ENCODE measurements at places on chromosomes 11 and 22.

DNA sequence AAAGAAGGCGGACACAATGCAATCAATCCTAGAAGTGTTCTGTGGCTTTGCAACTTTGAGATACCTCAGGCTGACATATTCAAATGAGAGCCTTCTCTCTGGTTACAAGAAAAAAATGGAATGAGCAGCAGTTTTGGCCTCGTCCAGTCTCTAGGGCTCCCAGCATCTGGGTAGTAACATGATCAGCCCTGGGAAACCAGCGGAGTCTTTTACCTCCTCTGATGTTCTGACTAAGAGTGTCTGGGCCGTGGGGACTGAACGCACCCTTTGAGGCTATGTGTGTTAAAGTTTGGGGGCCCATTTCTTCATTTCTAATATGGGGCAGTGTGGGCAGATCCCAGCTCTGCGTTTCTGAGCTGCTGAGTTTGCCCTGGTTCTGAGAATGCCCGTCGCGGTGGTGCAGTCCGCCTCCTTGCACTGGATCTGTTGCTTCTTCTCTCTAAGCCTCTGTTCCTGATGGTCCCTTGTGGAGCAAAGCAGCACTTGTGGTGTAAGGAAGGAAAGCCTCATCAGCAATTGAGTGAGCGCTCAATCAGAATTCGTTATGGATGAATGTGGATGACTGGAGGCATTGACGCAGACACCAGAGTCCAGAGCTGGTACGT lies 8.1 kb downstream of the PARVB start:
- DNase-seq = no peak

- DNase-seq = no peak
Measured at GRCh38 chr11:125743681-125744080, 2.4 kb upstream of the PATE1 start.

DNA sequence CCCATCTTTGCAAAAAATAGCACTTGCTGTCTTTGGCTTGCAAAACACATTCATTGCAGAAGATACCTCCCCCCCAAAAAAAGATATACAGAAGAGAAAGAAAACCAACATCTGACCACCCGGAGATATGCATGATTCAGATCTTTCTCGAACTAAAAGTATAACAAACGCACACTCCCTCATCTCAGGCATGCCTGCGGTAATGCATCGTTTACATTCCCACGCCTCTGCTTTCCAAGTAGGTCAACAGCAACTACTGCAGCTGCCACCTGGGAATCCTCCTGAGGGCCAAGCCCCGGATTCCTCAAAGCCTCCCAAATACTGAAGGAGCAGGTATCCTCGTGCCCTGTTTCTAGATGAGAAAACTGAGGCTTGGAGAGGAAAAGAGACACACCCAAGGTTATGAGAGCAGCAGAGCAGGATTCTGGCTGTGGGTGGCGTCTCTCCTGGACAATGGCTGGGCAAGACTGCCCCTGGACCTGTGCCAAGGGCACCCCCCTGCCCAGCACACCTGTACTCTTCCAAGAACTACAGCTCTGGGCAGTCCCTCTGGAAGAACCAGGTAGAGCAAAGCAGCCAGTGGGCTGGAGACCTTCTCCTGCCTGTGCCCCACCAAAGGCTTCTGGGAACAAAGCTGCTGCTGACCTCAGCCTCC lies 38.1 kb downstream of the NUP50 start:
- DNase-seq = no peak

DNA sequence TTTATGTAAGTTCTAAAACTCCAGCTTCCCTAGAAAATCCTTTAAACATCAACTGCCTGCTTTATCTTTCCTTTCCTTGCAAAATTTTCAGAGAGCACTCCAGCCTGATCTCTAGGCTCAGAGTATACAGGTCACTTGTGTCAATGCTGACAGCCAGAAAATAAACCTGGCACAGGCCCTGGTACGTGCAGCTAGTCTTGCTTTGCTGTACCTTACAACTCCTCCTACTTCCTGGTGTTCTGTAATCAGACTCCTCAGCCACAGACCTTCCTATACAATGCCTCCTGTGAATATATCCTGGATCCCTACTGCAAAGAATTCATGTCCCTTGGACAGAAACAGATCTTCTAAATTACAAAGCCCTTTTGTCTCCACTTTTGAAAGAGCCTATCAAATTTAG lies 24.2 kb upstream of the TMEM123 start:
- DNase-seq = no peak

DNA sequence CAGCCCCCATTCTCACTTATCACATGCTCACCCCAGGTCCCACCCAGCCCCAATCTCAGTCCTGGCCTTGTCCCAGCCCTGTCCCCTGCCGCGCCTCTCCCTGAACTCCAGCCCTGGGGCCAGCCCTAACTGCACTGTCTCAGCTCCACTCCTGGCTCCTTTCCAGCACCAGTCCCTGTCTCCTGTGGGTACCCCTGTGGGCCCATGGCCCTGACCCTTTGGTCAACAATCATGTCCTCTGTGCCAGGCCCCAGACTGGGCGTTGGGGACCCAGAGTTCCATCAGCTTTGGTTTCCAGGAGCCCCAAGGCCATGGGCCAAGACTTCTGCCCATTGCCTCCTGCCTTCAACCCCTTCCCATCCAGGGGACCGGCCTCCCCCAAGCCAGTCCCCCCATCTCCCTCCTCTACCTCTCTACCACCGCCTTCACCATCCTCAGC lies 757 bp downstream of the SPI1 start:
- no peak for DNase-seq

- DNase-seq = no peak
Measured at GRCh38 chr11:96168623-96169022, 174.4 kb downstream of the MAML2 start.

- no peak for DNase-seq
Measured at GRCh38 chr11:35550374-35551036, 25.1 kb upstream of the PAMR1 start.

DNA sequence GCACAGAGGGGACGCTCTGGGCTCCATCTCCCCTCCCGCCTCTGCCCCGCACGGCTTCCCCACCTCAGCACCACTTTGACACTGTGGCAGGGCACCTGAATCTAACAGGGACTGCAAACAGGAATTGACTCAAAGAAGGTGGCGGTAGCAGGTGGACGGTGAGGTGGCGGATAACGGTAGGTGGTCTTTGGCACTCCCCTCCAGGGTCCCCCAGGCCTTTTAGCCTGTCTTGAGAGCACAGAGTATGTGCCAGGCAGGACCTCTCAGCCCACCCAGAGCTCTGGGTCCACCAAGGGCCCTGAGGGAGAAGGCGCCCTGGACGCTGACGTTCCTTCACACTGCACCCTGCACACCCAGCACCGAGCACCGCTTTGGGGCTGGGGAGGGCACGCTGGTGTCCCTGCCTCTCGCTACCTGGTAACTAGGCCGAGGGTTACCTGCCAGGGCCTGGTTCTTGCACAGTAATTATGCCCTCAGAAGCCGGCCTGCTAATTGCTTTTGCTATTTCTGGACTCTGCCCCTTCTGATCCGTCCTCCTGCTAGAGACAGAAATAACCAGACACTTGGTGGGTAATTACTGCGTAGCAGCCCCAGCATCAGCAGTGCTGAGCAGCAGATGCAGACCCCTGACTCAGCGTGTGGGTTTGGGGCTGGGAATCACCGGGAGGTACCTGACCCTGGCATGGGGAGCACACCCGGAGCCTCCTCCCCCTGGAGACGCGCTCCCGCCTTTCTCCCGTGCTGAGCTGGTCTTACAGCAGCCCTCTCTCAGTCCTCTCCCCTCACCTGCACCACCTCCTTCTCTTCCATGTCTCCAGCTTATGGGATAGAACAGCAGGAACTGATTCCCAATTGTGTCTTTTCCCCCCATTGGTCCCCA lies 103.3 kb upstream of the B3GAT1 start:
- no peak for DNase-seq

DNA sequence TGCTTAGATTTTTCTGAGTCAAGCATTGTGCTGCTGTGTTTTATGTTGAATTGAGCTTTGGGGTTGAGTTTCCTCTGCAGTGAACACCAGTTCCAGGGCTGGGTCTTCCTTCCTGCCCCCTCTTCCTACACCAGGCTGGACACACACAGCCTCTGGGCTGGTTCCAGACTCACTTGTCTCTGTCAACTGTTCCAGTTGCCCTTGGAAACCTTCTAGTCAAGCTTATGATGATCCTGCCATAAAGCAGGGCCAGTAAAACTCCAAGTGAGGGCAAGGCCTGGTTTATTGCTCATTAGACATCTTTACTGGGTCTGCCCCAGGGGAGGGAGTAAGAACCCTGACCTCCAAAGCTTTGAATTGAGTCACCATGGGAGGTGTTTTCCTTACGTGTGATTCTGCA lies 61.1 kb downstream of the KIAA1671 start:
- no peak for DNase-seq

DNA sequence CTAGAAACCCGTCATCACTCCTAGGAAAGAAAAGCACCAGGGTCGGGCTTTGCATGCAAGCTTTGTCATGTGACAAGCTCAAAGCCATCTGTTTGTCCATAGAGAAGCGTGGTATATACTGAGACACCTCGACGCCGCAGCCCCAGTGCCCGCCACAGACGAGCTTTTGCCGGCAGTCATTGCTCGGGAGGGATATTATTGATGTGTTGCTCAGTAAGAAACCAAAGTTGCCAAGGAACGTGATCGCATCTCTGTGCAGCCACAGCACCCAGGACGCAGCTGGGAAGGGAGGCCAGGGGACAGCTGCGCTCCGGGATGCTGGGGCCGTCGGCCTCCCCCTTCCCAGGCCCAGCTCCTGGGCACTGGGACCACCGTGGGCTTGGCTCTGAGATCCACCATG lies 89.5 kb upstream of the KCNQ1OT1 start:
- DNase-seq = no peak

- DNase-seq = peak; percentile 49
Measured at GRCh38 chr11:68843703-68844312, 2.1 kb upstream of the CPT1A start.

GRCh38 chr11:104442321-104442720 lies 278.4 kb upstream of the PDGFD start:
- DNase-seq = no peak

GRCh38 chr11:5631417-5631816 lies 6.6 kb downstream of the TRIM34 start:
- DNase-seq = no peak

- no peak for DNase-seq
Measured at GRCh38 chr11:48095779-48096470, 115.6 kb downstream of the PTPRJ start.

DNA sequence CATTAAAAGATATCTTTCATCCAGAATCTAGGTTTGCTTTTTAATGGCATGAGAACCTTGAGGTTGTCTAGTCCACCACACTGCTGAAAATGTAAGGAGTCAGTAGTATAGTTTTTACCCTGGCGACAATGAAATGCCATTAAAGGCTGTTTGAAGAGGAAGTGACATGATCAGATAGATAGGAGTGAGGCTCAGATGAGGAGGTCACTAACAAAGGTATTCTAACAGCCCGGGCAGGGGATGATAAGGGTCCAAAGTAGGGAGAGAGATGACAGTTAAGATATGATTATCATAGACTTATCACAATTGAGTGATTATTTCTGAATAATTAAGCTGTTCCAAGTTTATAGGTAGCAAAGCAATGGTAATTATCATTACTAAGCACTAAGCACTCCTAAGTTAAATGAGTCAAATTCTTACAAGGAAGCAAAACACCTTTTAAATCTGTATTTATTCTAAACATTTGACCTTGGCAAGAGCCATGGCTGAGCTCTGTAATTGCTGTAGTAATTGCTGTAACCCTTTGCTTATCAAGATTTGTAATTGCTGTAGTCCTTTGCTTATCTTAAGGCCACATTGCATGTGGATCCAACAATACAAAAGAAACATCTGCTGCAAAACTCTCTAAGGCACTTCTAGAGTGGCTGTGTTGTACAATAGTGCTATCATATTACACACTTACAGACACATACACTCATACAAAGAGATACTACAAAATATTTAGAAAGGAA lies 92.6 kb downstream of the ENTHD1 start:
- no peak for DNase-seq

- peak; percentile 74 for DNase-seq
Measured at GRCh38 chr22:36331306-36331911, 56.4 kb downstream of the MYH9 start.

DNA sequence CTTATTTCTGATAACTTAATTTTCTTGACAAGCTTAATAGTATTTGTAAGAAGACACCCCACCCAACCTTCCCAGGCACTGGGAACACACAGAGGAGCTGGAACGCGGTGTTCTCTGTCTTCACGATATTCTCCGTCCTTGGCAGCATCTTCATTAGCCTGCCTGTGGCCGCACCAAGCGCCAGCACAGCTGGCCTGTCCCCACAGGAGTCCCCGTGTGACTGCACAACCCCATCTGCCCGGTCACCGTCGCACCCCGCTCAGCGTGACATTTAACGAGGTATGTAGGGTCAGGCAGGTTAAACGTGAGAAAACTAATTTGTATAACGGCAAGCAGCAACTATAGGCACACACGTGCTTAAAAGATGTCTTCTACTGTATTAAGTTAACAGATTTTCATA lies 293.3 kb downstream of the BRD1 start:
- no peak for DNase-seq

- DNase-seq = no peak
Measured at GRCh38 chr11:18743900-18744514, 18.0 kb upstream of the IGSF22 start.

DNA sequence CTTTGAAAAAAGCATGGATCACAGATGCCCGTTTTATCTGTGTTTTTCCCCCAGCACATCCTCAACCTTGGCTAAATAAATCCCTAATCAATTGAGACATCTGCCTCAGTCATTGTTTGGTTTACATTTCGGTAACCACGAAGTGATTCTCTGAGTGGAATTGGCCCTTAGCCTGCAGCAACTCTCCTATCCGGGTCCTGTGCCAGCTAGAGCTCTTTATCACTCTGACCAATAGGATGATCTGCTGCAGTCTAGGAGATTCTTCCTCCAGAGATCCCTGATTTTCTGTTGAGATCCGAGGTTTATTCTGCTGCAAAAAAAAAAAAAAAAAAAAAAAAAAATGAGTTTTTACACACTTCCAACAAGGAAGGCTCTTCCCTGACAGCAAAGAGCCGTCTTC lies 137.3 kb downstream of the KCNA4 start:
- no peak for DNase-seq

- DNase-seq = no peak
Measured at GRCh38 chr11:61477126-61477525, 31.4 kb upstream of the LRRC10B start.

- DNase-seq = no peak
Measured at GRCh38 chr11:36061471-36061870, 117.6 kb downstream of the LDLRAD3 start.

GRCh38 chr11:116605543-116606459 lies 167.0 kb downstream of the BUD13 start:
- no peak for DNase-seq

GRCh38 chr11:61345954-61346843 lies 13.2 kb downstream of the TKFC start:
- no peak for DNase-seq

DNA sequence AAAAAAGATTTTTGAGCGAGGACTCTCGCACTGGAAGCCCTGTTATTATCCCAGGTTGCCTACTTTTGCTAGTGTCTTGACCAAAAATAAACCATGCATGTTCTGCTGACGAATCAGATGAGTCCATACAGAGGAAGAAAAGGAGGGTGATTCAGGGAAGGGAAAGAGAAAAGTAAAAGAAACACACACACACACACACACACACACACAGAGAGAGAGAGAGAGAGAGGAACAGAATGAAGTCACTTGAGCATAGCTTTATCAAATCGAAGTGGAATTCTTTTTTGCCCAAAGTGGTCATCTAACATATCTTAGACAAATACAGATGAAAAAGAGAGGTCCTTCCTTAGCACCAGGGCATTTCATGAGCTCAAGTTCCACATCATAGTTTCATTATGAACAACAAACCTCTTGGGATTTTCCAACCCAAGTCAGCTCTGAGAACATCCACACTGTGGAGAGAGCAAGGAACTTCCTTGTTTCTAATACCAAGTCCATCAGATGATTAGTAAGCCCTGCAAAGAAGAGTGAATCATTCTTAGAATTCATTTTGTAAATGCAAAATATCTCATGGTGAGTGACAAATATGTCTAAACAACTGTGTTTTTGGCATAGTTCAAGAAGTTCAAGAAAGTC lies 7.7 kb upstream of the MMP12 start:
- DNase-seq = no peak
